ENCODE measurements at places on chromosomes 5 and 9.

- DNase-seq: no peak
Measured at GRCh38 chr5:141691286-141691866, 9.3 kb upstream of the ARAP3 start.

- no peak for DNase-seq
Measured at GRCh38 chr5:142353071-142353472, 28.3 kb upstream of the SPRY4 start.

GRCh38 chr9:109482391-109482916 lies 15.7 kb downstream of the PTPN3 start:
- DNase-seq: no peak

- DNase-seq: no peak
Measured at GRCh38 chr5:138132543-138132942, 6.7 kb downstream of the NME5 start.

GRCh38 chr5:81629986-81630385 lies 120.9 kb downstream of the SSBP2 start:
- DNase-seq: no peak

GRCh38 chr9:137152844-137153405 lies 14.0 kb downstream of the GRIN1 start:
- DNase-seq: no peak

DNA sequence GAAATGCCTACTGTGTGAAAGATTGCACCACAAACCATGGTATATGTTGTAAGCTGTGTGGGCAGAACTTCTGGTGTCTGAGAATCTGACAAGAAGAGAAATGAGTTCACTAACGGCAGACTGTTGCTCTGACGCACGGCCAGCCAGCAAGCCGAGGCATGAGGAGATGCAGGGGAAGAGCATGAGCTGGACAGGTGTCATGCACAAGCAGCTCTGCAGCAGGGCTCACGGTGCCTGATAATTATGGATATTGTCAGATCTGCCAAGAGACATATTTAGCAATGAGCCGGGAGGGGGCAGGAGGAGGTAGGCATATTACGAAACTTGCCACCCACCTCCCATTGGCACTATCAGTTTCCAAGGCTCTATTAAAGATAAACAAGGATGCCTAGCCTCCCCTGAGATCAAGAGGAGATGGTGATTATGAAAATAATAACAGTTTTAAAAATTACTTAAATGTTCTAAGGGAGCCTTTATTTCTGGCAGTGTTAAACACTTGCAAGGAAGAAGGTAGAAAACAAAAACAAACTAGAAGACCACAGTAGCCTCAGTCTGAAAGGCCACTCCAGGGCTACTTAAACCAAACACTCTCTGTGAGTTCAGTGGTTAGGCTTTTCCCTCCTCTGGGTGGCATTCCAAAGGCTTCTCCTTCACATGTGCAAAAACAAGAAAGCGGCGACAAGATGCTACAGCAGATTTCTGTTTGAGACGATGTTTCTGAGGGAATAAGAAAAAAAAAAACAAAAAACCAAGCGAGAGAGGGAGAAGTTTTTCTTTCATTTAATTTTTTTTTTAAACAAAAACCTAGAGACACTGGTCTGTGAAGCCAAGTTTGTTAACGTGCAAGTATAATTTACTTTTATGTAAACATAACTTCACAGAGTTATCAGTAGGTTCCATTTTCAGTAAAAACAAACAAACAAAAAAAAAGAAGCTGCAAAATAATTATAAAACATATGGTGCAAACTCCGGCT lies 339.5 kb downstream of the BNC2 start:
- no peak for DNase-seq

DNA sequence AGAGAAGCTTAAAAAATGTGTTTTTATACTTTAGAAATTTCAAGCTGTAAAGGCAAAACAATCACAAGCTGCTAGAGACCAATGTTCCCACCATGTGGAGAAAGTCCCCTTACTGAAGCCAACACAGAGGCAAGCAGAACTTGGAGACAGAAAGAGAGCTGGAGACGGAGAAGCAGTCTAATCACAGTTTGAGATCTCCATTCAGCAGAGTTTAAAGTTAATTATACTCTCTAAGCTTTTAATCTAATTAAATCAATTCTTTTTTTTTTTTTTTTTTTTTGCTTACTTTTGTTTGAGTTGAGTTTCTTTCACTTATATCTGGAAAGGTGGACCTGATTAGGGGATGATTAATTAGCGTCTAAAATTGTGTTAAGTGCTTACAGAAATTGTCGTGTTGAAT lies 1534.3 kb downstream of the MAT2B start:
- DNase-seq: no peak

DNA sequence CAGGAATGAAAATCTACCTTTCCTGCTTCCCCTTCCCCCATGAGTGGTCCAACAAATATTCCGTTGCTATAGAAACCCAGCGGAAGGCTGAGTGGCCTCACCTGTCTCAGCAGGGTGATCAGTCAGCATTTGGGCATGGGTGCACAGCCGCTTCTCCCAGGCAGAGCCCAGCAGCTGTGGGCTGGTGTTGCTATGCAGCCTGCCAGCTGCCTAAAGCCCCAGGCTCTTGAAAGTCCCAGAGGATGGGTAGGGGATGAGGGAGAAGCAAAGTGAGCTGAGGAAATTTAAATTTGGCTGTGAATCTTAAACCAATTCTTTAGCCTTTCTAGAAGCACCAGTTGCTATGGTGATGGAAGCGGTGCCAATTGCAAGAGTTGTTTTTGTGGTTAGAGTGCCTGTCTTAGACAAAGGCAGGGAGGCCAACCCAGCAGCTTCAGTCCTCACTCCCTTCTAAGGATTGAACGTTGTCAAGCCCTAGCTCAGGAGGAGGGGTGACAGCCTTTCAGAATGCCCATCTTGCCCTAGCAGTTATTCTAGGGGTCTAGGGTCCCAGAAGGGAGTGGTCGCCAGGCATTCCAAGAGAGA lies 151.5 kb upstream of the PITX1 start:
- DNase-seq: no peak

DNA sequence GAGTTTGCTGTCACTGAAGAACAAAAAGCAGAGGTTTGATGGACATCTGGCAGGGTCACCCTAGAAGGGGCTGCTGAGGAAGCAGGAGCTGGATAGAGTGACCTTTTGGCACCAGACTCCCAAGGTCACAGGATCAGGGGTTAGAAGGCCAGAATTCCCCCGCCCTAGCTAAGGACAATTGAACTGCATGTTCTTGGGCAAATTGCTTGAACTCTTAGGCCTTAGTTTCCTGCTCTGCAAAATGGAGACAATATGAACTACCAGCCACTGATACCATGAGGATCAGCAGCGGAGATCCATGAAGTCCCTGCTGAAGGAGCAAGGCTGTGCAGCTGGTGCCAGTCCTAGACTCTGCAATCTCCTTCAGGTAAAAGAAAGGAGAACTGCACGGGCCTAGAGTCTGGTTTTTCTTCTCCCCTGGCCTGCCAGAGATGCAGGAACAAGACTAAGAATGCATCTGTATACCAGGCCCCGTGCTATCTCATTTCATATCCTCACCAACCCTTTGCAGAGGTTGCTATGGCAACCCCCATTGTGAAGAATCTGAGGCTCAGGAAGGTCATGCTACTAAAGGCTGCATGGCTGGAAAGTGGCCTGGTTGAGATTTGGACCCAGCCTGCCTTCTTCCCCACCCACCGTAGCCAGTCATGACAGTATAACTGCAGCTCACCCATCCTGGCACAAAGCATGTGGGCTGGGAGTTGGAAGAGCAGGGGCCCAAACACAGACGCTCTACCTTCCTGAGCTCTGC lies 33.7 kb downstream of the CAMK2A start:
- no peak for DNase-seq

DNA sequence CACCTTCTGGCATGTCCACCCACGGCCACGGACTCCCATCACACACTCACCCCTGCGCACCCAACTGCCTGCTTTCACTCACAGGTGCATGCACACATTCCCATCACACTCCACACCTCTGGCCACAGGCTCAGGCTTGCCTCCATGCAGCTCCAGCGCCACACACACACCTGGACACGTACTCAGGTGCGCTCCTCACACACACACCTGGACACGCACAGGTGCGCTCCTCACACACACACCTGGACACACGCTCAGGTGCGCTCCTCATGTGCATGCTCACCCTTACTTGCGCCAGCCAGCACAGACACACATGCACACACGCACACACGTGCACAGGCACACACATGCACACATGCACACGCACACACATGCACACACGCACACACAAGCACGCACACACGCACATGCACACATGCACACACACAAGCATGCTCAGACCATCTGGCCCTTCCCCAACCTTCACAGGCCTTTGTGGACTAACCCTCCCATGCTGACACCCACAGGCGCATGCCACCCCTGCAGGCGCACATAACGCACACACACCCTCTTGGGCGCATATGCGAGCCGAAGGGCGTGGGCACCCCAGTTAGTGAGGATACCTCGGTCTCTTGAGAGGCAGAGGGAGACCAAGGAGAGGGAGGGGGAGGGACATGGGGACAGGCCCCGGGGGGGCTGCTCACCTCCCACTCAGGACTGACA lies 8.3 kb downstream of the GRIN1 start:
- DNase-seq: no peak

- no peak for DNase-seq
Measured at GRCh38 chr9:35311891-35312639, 150.3 kb downstream of the UNC13B start.

DNA sequence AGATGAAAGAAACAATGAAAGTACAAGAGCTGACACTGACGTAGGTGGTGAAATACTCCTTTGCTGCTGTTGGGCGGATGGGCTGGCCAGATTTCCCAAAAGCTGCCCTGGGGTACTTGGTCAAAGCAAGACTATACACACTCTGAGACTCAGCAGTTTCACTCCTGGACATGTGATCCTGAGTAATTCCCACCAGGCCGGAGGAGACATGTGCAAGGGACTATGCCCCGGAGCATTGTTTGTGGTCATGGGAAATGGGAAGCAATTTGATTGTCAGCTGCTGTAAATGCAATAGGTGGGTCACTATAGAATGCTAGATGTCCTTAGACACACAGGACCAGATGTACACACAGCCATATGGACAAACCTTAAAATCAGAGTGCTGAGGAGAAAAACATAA lies 116.1 kb downstream of the DCP2 start:
- DNase-seq: no peak

- no peak for DNase-seq
Measured at GRCh38 chr5:38921174-38921573, 75.4 kb downstream of the OSMR start.
